ENCODE measurements at places on chromosomes 16 and 17. TPM values are rescaled to one million over a fixed set of nuclear protein-coding genes. Genes with fewer than 3 reads are reported as not detected.

KCNJ2 gene
- not detected for polyA plus RNA-seq

CNTNAP1 gene
- polyA plus RNA-seq, result 0.05 TPM

FBRS gene
- 3.2 TPM for polyA plus RNA-seq

GJD3 gene
- polyA plus RNA-seq, result not detected

CEP20 gene
- 32.9 TPM for polyA plus RNA-seq

IGFBP4 gene
- 0.09 TPM for polyA plus RNA-seq

UMOD gene
- polyA plus RNA-seq, result not detected

All from naive thymus-derived CD8-positive, alpha-beta T cell (primary cell).